ENCODE measurements at places on chromosomes 6 and 20. TPM values are rescaled to one million over a fixed set of nuclear protein-coding genes. Genes with fewer than 3 reads are reported as not detected.

Gene SLC9A8
- 3.0 TPM for polyA plus RNA-seq

Gene MYL9
- not detected for polyA plus RNA-seq

Gene SLC22A16
- polyA plus RNA-seq, result 15.6 TPM

Gene TCF19
- 0.75 TPM for polyA plus RNA-seq

DNA sequence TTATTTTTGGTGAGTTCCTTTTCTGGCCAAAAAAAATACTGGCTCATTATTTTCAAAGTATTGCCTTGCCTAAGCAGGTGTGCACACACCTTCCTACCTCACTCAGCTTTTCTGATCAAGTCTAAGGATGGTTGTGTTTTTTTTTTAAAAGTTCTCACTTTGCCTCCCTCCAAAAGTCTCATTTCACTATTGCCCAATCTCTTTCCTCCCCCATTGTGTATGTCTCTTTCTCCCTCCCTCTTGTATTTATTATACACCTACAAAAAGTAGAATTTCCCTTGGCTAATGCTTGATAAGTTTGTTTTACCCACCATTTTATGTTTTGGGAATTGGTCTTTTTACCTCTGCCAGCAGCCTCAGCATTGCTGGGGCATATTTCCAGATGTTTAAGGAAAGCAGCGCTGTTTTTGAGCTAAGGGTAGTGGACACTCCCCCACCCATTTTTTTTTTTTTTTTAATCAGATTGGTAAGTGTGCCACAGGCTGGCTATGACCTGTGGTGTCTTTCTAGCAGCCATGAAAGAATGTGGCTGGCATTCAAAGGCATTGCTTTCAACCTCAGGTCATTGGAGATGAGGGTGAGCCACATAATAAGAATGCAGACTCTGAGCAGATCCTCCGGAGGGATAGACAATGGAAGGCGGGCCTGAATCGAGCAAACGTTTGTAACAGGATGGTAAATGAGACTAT lies 668.6 kb downstream of the UTRN start:
- DNase-seq, result no peak

- DNase-seq, result no peak
Measured at GRCh38 chr6:14060971-14061370, 56.6 kb upstream of the CD83 start.

- no peak for DNase-seq
Measured at GRCh38 chr20:38543014-38543906, 37.7 kb upstream of the ADIG start.

- no peak for DNase-seq
Measured at GRCh38 chr6:2976571-2977085, 5.3 kb upstream of the SERPINB6 start.

DNA sequence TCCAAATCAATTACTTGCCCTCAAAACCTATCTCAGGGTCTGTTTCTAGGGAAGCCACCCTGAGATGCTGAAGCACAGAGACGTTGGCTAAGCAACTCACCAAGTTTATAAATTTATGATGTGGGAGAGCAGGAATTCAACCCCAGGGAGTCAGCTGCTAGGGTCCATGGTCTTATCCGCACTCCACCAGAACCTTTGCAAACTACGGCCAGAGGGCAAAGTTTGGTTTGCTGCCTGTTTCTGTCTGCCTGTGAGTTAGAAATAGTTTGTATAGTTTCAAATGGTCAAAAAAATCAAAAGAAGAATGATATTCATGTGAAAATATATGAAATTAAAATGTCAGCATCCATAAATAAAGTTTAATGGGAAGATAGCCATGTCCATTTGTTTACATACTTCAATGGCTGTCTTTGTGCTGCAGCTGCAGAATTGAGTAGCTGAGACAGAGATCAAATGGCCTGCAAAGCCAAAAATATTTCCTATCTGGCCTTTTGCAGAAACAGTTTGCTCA lies 83.7 kb upstream of the ZFP64 start:
- no peak for DNase-seq

- DNase-seq, result no peak
Measured at GRCh38 chr6:168691774-168692173, 250.8 kb downstream of the SMOC2 start.

GRCh38 chr6:168638468-168639271 lies 197.7 kb downstream of the SMOC2 start:
- no peak for DNase-seq

DNA sequence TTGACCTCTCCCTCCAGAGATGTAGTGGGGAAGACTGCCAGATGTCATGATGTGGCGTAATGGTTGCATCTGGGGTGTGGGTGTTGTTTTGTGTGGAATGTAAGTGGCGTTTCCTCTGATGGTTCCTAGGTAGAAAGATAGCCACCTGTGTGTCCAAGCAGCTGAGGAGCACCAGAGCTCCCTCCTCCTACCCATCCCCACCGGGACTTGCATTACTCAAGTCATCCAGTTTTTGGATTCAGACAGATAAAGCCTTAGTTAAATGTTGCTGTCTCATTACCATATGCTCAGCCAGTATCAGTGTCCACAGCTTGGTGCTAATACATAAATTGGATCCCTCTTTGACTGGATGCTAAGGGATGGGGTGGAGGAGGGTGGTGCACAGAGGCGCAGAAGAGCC lies 282.3 kb downstream of the TBC1D7 start:
- DNase-seq, result no peak

GRCh38 chr20:4299216-4299615 lies 283.9 kb upstream of the RNF24 start:
- no peak for DNase-seq

DNA sequence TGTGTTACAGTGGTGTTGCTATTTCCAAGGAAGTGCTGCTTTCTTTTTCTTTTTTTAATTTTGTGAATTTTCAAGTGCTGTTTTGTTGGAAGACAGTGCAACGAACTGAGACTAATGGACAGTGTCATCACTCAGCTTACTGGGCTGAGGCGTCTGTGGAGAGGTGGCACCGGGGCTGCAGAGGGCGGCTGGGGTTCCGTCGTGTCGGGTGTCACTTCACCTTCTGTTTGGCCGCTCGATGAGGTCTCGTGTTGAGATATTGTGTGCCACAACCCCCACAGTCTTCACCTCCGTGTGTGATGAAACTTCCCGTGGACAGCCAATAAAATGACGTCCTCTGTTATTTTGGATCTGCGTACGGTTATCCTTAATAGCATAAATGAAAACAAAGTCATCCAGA lies 149.4 kb upstream of the SNX9 start:
- DNase-seq, result no peak

DNA sequence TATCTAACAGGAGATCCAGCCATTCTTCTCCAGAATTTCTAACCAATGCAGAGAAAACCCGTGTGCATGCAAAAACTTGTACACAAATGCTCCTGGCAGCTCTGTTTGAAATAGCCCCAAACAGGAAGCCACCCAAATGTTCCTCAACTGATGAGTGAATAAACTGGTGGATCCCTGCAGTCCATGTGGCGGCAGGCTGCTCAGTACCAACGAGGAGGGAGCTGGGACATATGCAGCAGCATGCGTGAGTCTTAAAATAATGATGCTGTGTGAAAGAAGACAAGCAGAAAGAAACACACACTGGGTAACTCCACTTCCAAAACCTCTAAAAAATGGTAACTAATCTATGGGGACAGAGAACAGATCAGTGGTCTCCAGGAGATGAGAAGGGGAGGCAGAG lies 542.1 kb upstream of the AGPAT4 start:
- DNase-seq, result no peak
